GM06990 (cell line): ENCODE measurements at places on chromosomes 5 and 9.

DNA sequence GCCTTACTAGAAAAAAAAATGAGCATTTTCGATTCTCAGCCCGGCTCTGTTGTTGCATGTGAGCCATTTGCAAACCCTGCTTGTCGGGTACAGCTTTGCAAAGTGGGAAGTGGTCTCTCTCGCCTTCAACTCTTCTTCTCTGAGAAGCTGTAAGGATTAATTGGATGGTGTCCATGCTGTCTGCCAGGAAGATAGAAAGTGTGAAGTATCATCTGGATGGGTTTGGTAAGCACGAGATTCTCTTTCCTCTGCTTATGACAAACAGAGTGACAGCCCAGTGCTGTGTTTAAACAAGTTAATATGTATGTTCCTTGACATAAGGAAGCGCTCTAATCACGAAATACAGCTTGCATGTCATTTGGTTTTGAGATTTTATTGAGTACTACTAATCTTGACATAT, 109.1 kb upstream of the SPATA31D4 start:
- no peak for DNase-seq

DNA sequence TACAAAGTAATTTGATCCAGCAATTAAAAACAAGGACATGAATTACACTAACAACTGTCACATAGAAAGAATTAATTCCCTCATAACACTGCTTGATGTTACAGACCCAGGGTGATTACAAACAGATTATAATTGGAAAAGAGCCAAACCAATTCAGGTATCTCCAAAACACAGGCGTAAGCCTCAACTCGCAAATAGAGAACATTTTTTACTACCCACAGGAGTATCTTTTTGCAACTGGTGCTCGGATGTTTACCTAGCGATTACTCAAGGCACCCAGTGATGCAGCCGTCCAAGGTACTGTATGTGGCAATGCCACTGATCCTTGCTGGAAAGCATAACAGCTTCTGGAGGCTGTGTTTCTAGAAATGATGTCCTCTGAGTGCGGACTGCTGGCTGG, 386.1 kb upstream of the KIF2A start:
- no peak for DNase-seq

DNA sequence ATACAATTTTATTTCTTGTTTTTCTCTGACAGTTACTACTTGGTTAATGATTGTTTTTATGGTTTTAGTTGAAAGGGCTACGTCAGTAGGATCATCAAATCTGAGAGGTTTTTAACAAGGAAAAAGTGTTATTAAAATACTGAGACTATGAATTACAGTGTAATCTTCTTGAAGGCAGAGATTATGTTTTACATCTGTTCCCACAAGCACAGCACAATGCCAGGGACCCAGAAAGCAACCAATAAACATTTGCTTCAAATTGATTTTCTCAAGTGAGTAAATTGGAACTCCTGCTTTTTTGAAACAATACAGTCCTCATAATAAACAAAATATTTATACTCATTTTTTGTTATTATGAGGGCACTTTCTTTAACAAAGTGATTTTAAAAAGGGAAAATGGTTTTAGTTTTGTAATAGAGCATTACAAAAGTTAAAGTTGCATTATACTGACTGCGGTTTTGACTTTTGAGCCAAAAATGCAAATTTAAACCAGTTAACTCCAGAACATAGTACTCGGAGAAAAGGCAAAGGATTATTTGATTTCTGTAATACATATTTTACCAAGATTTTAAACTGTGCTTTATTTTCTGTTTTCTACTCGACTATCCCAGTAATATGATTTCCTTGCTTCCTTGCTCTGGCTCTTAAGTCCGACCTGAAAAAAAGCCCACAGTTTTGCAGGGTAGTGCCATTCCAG, 176.9 kb downstream of the GDNF start:
- no peak for DNase-seq

DNA sequence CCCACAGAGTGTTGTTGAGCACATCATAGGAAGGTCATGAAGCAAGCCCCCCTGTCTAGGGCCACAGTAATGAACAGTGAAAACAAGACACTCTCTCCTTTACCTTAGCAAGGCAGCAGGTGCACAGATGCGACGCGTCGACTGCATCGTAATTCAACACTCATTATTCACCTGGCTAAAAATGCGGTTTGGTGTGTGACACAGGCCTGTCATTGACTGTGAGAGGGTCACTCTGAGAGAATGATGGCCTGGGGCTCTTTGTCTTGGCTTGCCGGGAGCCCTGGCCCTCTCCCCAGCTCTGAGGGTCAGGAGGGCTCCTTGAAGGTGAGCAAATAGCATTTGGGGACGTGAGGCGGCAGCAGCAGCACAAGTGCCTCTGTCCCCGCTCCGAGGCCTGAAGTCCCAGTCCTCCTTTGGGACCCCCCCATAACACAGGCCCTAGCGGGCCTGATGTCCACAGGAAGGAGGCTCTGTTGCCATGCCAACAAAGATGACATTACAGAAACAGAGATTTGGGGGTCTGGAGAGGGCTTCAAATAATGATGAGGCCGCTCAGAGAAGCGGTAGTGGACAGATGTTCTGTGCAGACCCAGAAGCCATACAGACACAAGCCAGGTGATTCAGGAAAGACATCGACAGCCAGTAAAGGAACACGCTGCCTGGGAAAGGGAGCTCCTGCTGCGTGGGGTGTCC, 46.7 kb downstream of the SHB start:
- DNase-seq, result no peak

DNA sequence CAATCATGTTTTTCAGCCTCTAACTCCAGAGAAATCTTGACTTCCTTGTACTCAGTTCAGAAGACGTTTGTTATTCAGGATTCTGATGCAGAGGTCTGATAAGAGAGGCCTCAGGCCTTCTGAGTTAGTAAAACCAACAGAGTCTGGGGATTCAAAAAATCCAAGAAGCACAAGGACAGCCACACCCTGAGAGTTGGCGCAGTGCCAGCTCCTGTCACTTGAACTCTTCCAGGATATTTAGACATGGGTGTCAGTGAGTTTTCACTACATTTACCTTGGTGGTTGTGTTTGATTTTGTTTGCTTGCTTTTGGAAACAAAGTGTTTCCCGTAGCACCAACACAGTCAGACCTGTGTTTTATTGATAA, 41.6 kb upstream of the PDE8B start:
- no peak for DNase-seq

GRCh38 chr5:154287136-154287535, 96.6 kb downstream of the GALNT10 start:
- DNase-seq, result no peak

GRCh38 chr9:107630156-107630555, 140.6 kb upstream of the KLF4 start:
- DNase-seq, result no peak

GRCh38 chr5:180373454-180373853, 20.3 kb upstream of the GFPT2 start:
- no peak for DNase-seq

GRCh38 chr9:127991017-127991756, 10.4 kb upstream of the EEIG1 start:
- no peak for DNase-seq

- no peak for DNase-seq
Observed at GRCh38 chr9:121638901-121639592, 12.4 kb upstream of the DAB2IP start.

DNA sequence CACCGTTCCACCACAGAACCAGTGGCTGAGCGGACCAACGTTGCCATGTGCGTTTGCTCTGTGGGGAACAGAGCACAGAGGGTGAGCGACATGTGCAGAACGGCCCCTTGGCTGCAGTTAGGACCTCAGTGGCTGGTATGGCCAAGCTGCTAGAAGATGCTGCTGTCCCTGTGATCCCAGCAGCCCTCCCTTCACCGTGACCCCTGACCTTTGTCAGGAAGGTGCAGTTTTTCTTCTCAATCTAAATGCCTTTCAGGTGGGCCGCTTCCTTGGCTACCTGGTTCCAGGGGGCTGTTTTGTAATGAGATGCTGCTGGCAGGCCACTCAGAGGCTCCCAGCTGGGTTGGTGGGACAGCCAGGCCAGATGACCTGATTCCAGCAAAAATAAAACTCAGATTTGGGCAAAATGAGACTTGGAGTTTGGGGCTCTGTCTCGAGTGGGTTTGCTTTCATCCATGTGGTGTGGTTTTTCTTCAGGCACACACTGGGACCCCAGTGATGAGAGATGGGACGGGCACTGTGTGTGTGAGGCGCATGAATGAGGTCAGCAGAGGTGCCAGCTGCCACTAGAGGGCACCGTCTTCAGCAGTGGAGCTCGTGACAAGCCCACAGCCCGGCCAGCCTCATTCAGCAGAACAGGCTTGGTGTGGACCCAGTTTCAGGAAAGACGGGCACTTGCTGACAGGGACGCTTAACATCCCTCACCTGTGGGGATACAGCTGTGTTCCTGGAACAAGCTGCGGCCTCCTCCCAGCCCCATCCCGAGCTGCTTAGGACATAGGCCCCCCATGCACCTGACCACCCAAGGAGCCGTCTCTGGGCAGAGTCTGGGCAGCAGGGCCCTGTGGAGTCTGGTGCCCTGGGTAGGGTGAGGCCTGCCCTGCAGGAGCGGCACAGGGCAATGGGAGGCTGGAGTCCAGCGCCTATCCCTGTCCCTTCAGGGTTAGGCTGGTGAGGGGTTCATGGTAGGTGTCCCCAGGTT, 4.1 kb downstream of the MRPS2 start:
- no peak for DNase-seq

GRCh38 chr5:138721979-138722378, 31.2 kb upstream of the CTNNA1 start:
- no peak for DNase-seq

DNA sequence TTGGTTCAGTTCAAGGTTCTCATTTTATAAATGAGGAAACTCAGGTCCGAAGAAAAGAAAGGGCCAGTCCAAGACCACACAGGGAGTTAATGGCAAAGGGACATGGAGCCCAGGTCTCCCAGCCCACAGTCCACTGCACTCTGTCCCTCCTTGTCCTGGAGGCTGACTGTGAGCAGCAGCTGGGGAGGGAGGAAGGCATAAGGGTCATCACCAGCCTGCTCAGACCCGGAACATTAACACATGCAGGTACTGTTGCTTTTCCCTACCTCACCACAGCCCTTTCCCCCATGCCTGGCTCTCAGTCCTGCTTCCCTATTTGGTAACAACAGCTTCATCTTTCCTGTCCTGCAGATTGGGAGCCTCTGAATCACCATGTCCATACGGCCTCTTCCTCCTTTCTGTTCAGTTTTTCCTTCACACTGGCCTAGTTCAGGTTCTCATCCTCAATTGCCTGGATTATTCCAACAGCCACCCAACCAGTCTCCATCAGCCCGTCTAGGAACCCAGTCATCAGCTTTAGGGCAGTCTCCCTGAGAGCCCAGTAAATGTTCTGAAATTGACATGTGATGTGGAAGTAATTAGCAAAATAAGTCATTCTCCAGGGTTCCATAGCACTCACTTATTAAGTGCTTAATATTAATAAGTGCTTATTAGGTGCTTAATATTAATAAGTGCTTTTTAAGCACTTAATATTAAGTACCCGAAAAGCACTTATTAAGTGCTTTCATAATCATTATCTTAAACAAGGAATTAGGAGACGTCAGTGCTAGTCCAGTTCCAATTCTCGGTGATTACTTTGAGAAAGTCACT, 4.3 kb downstream of the GPX3 start:
- DNase-seq, result no peak
